ENCODE measurements at places on chromosomes 1 and 21.

DNA sequence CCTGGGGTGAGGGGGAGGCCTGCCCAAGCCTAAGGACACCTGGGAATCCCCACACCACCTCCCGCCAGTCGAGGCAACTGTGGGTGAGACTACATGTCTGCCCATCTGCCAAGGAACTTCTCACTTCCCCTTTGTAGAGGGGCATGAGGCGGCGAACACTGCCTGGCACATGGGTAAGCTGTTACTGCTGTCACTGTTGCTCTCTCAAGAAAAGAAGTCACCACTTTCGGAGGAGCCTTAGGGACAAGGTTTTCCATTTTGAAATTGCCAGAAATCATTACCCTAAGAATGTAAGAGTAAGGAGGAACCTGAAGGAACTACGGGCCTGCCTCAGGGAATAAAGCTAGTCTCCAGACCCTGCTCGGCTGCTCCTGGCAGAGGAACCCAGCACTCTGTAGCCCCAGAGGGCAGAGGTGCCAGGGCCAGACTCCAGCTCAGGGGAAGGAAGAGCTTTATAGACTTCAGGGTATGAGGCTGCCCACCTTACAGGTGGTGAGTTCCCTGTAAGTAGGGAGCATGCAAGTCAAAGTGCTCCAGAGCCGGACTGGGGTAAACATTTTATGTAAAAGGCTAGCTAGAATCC lies 23.3 kb downstream of the SLC2A1 start:
- no peak for DNase-seq

DNA sequence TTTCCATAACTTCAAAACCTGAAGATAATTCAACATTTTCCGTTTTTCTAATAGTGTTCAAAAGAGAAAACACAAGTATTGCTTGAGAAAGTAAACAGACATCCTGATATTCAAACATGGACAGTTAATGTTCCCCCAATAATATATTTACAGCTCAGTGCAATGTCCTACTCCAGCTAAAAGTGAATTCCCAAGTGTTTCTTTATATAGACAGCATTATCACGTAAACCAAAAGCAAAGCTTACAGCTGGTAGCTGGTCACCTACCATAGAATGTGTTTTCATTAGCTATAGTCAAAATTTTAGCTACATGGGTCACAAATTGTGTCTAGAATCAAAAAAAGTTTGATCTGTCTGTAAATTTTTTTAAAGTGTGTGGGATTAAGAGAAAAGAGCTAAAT lies 34.9 kb downstream of the WLS start:
- DNase-seq, result no peak

- peak; percentile 87 for DNase-seq
Measured at GRCh38 chr1:21904704-21905520, 32.2 kb downstream of the HSPG2 start.

DNA sequence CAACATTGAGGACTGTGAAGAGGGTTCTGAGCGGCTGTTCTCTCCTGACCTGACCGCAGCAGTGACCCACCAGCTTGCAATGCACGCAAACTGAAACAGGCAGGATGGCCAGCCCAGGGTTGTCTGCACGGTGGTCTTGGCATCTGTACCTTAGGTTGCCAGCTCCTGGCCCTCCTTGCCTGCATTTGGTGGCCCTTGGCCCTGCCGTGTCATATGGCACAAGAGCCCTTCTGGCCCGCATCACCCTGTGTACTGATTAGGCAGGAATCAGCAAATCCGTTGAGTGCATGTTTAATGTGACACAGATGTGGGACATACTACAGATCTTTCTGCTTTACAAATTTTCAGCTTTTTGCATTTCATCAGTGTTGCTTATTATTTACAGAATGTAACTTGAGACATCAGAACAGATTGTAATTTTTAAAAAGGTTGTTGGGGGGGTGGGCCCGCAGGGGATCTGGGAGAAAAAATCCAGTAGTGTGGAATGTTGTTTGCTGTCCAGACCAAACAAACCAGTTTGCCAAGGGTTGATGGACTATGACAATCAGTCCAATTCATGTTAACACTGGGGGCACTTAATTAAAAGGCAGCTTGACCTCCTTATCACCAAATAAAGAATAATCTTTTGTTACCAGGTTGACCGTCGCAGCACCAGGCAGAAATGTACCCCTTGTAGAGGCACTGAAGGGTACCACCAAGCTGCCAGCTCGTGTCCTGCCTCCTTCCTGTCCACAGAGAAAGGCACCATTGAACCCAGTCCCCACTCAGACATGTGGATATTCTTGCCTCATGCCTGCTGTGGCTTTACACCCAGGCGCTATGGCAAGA lies 132.6 kb downstream of the DHRS3 start:
- DNase-seq, result no peak

- no peak for DNase-seq
Measured at GRCh38 chr21:14356746-14357145, 26.2 kb downstream of the HSPA13 start.

DNA sequence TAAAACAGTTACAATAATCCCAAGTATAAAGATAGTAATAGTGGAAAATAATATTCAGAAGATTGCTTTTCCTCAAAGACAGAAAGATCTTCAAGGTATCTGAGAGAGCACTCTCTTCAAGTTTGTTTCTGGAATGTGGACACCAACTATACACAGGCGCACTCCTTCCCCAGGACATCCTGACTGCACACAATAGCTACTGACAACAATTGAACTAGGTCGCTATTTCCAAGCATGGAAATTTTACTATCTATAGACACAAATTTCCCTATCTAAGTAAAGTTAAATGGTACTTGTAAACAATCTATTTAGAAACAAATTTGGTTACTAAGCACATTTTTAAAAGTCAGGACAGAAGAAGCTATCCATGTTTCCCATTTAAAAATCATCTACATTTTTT lies 19.1 kb downstream of the ARHGAP29 start:
- no peak for DNase-seq

- no peak for DNase-seq
Measured at GRCh38 chr1:218444588-218444987, 99.5 kb downstream of the TGFB2 start.

- DNase-seq, result no peak
Measured at GRCh38 chr1:234437423-234438171, 41.4 kb downstream of the TARBP1 start.

All from ureter (tissue), 1 donor.